ENCODE measurements at places on chromosomes 11 and 22.

- DNase-seq: no peak
These were observed 117.1 kb downstream of the LDLRAD3 start for GRCh38 chr11:36060926-36061325.

GRCh38 chr11:101176381-101176780, 46.8 kb upstream of the PGR start:
- DNase-seq: no peak

- no peak for DNase-seq
These were observed 8.1 kb upstream of the OR5AL1 start for GRCh38 chr11:56404393-56404792.

- no peak for DNase-seq
These were observed 238.0 kb upstream of the DDI1 start for GRCh38 chr11:103798446-103798845.

- no peak for DNase-seq
These were observed 37.4 kb downstream of the DUSP8 start for GRCh38 chr11:1534682-1535081.

- DNase-seq: no peak
These were observed 160.7 kb upstream of the SEZ6L start for GRCh38 chr22:26008587-26008986.

DNA sequence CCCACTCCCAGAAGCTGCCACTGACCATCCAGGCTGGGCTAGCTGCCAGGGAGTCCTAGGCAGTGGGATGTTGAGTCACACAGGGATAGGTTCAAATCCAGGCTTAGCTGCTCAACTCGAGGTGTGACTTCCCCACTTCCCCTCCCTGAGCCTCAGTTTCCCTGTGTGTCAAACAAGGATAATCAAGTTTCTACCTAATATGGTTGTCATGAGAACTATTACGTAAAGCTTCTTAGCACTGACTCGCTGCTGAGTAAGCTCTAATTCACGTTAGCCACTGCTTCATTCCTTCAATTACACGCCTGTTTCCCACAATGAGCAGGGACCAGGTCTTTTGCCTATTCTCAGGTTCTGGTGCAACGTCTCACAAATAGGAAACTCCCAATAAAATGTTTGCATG, 67.7 kb downstream of the SEZ6L start:
- DNase-seq: no peak

DNA sequence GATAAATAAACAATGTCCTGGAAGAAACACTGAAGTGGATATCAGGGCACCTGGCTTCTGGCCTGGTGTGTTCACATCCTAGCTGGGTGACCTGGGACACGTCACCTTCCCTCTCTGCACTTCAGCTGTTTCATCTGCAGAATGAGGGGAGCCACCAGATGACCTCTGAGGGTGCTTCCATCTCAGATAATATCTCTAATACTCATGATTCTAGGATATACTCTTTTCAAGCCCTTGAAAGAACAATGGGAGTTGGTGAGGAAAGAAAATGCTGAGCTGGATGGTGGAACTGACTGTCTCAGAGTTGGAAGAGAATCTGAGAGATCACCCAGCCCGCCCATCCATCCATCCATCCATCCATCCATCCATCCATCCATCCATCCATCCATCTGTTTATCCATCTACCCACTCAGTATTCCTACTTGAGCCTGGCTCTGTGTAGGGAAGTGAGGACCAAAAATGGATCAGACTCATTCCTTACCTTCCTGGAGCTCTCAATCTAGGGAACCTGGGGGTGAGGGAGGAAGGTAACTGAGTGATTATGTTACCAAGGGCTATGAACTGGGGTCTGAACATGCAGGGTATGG, 28.2 kb upstream of the LIPT2 start:
- no peak for DNase-seq

DNA sequence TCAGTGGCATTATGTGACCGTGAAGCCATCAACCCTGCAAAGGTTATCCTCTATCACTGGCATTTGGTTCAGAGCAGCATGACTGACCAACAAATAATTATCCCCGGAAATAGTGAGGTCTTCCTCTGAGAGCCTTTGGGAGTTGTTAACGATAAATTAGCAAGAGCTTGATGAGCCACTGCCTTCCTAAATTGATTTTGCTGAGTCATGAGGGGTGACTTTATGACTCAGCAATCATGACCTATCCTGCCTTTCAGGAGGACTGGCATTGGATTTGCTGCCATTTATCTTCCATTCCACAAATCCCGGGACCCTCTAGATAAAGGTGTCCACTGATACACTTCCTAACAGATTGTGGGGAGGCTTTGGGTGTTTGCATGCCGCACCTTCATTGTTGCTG, 80.8 kb upstream of the MTNR1B start:
- DNase-seq: no peak

DNA sequence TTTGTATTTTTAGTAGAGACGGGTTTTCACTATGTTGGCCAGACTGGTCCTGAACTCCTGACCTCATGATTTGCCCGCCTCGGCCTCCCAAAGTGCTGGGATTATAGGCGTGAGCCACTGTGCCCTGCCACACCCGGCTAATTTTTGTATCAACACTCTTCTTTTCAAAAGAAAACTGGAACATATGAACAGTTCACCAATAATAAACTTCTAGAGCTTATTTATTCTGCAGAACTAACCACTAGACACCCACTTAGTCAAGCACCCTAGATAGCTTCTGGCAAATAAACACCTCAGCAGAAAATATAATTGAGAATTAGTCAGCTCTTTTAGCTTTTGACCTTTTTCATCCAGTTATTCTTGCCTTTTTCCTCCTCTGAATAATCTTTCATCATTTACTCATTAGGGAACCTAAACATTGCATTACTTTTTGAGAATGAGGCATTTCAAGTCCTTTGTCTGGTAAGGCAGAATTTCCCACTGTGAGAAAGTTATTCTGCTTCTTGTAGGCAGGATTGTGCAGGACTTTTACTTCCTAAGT, 27.3 kb upstream of the TMEM41B start:
- no peak for DNase-seq

DNA sequence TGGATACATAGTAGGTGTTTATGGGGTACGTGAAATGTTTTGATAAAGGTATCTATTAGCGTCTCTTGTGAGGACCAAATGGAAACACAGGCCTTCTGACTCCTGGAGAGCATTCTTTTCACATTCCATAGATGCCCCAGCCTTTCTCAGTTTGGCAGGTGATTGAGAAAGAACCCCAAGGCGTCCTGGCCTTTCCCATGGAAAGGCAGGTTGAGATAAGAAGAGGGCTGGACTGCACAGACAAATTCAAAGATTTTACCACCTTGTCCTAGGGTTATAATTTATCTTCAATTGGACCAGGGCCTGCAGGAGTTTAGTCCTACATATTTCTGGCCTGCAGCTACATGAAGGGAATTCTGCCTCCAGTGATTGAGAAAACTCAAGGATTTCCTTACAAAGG, 661 bp upstream of the OLFML1 start:
- no peak for DNase-seq

All from SK-N-DZ (cell line).